ENCODE measurements at places on chromosomes 6 and 20. TPM values are rescaled to one million over a fixed set of nuclear protein-coding genes. Genes with fewer than 3 reads are reported as not detected.

DNA sequence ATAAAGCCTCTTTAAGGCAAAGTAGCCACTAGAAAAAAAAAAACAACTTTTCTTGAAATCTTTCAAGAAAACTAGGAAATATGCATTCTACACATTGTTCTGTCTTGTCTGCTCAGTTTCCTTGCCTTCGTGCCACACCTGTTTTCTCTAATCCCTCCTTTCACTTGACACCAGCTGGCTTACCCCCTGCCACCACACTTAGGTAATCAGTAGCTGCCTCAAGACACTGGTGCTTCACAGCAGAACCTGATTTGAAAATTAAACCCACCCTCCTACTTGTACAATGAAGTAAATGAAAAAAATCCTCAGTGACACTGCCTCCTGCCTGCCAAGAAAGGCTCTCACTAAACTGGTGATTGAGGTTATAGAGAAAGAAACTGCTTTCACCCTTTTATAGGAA is 45.8 kb upstream of the SCML4 start:
- DNase-seq, result no peak

- no peak for DNase-seq
These were observed 12.2 kb downstream of the PRDM13 start for GRCh38 chr6:99618649-99619408.

- DNase-seq, result no peak
These were observed 213.5 kb downstream of the RFPL4B start for GRCh38 chr6:112560651-112561050.

- no peak for DNase-seq
These were observed 1.1 kb upstream of the FGD2 start for GRCh38 chr6:37004044-37004980.

- no peak for DNase-seq
These were observed 49.6 kb upstream of the SLC22A1 start for GRCh38 chr6:160071805-160072690.

- peak; percentile 57 for DNase-seq
These were observed 369.6 kb downstream of the LAMA2 start for GRCh38 chr6:129252377-129253071.

- DNase-seq, result no peak
These were observed 1.3 kb downstream of the LY6G6C start for GRCh38 chr6:31720196-31720770.

DNA sequence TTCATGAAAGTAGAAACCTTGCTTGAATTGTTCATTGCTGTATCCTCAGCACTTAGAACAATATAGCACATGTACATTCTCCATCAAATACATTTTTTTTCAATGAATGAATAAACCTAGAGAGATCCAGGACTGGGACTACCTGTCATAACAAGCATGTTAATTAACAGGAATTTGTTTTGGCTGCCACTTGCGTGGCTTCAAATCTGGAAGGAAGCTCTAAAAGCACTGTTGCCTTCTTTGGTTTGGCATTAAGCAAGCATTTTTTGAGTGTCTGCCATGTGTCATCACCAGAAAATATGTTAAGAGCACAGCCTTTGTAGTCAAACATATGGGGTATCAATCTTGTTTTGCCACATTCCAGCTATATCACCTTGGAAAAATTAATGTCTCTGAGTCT is 131.9 kb upstream of the BACH2 start:
- peak; percentile 68 for DNase-seq

DNA sequence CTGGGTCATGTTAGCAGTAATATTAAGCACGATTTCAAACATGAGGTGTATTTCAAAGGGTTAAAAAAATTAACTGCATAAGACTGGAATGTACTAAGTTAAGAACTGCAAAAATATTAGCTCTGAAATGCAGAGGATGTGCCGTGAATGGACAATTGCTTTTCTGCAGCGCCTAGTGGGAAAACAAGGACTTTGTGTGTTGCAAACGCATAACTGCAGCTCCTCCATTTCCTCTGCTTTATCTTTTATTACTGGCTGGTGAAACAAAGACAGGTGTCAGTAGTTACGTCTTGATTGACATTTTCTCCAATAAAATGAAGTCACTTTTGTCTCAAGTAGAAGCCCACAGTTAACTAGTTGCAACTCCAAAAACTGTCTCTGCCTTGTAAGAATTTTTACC is 1.7 kb downstream of the PDE7B start:
- peak; percentile 36 for DNase-seq

Gene PCNA
- 75.6 TPM for total RNA-seq

Gene TP53TG5
- under 0.01 TPM for total RNA-seq

Gene SLC2A10
- total RNA-seq, result 42.1 TPM

Gene RRAGD
- 1.8 TPM for total RNA-seq
